Fibroblast of skin of right biceps (primary cell): ENCODE measurements at places on chromosomes 5 and 9.

- DNase-seq: peak; percentile 72
These were observed 1.4 kb downstream of the KIF20A start for GRCh38 chr5:138180183-138180782.

- no peak for DNase-seq
These were observed 4.0 kb upstream of the TEX48 start for GRCh38 chr9:114685951-114686350.

GRCh38 chr9:91421971-91422757, 1.5 kb downstream of the NFIL3 start:
- peak; percentile 67 for DNase-seq

GRCh38 chr5:168881427-168882149, 302.4 kb upstream of the PANK3 start:
- no peak for DNase-seq

- peak; percentile 82 for DNase-seq
These were observed 13.2 kb downstream of the ATOX1 start for GRCh38 chr5:151745071-151745705.
